Activated naive CD8-positive, alpha-beta T cell treated with anti-CD3 and anti-CD28 coated beads, Interleukin-2, amount 10 ng/mL, durations not matched to agents 7 days and 5 days (primary cell): ENCODE measurements at places on chromosomes 2 and 18.

GRCh38 chr2:74052732-74053710 is 68.3 kb downstream of the TET3 start:
- no peak for DNase-seq

- DNase-seq, result no peak
Measured at GRCh38 chr18:39299152-39299551, 1733.6 kb upstream of the CELF4 start.

DNA sequence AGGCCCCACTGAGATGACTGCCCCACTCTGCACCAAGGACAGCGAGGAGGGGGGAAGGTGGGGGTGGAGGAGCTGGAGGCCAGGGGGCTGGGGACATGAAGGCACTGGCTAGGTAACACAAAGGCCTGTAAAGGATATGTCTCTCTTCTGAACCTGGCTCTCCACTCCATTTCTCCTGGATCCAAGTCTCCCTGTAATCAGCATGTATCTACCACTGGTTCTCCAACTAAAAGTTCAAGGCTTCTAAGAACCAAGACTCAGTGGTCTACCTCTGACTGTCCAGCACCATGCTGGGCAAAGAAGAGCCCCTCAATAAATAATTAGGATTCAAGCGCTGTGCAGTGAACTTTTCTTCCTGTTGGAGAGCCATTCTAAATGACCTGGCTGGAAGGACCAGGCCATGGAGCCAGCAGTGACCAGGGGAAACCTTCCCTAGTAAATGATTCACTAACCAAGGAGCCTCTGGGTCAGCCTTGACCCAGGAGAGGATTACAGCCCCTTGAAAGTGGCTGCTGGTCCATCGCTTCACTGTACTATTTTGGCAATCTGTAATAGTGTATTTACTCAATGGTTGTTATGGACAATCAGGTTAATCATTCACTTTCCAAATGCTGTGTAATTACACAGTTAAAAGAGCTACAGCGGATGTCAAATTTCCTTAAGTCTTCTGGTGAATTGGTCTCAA is 73.2 kb downstream of the BCL11A start:
- no peak for DNase-seq

- no peak for DNase-seq
Measured at GRCh38 chr2:69271831-69272257, 115.2 kb downstream of the GFPT1 start.

- no peak for DNase-seq
Measured at GRCh38 chr2:110813896-110814295, 81.5 kb downstream of the ACOXL start.

DNA sequence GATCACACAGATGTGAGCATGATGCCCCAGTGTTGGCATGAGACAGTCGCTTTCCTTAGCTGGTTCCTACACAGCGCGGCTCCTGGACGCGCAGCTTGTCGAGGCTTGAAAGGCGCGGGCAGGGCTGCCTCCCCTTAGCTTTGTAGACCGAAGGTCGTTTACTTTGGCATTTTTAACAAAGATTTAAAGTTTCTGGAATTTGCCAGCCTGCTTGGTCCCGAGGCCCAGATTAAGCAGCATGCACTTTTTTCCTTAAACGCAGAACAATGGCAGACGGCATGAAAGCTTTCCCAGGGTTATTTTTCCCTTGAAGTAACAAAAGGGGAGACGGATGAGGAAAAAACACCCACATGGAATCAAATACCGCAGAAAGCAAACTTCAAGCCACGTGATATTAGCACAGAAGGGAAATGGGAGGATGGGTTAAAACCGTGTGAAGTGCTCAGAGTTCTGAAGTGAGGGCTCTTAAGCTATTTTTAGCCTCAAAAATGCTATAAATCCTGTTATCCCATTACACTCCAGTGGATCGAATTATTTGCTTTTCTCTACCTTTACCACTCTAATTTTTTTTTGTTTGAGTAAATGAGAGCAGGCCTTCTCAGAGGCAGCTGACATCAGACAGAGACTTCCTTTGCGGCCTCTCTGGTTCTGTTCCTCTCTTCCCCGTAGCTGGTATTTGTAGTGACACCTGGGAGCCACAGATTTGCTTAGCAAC is 55.7 kb downstream of the NPAS2 start:
- DNase-seq, result no peak

GRCh38 chr2:73939419-73939818 is 12.7 kb downstream of the DGUOK start:
- DNase-seq, result no peak

- no peak for DNase-seq
Measured at GRCh38 chr2:185372188-185372587, 366.4 kb upstream of the FSIP2 start.

GRCh38 chr2:228507870-228508269 is 326.4 kb upstream of the SPHKAP start:
- DNase-seq, result no peak

- no peak for DNase-seq
Measured at GRCh38 chr18:37452015-37452414, 113.6 kb downstream of the CELF4 start.

DNA sequence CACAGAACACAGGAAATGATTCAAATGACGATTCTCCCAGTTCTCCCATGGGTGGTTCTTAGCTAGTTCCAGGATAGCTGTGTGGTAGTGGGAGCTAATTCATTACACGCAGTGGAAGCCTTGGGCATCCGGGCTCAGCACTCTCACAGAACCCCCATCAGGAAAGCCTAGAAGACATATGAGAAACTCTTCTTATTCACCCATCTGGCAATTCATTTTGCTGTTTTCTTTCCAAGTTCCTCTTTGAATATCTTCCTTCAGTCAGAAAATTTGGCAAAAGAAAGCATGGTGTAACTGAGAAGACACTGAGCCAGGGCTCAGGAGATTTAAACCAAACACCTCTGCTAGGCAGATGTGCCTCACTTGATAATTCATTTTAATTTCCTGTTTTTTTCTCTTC is 85.2 kb upstream of the FN1 start:
- no peak for DNase-seq

DNA sequence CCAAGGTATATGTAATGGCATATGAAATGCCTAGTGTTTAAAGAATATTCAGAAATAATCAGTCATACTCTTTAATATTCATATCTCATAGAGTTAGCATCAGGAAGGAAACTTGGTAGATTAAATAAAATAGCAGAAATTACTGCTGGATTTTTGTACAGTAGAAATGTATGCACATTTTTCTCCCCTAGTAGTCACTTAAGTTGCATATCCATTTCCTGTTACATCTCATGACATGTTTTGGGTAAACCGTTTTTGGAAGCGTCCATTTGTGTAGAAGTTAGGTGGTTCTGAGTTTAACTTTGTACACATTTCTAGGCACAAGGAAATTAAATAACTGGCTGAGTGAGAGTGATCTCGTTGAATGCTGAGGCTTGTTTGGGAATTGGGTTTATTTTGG is 21.9 kb downstream of the NEDD4L start:
- no peak for DNase-seq

DNA sequence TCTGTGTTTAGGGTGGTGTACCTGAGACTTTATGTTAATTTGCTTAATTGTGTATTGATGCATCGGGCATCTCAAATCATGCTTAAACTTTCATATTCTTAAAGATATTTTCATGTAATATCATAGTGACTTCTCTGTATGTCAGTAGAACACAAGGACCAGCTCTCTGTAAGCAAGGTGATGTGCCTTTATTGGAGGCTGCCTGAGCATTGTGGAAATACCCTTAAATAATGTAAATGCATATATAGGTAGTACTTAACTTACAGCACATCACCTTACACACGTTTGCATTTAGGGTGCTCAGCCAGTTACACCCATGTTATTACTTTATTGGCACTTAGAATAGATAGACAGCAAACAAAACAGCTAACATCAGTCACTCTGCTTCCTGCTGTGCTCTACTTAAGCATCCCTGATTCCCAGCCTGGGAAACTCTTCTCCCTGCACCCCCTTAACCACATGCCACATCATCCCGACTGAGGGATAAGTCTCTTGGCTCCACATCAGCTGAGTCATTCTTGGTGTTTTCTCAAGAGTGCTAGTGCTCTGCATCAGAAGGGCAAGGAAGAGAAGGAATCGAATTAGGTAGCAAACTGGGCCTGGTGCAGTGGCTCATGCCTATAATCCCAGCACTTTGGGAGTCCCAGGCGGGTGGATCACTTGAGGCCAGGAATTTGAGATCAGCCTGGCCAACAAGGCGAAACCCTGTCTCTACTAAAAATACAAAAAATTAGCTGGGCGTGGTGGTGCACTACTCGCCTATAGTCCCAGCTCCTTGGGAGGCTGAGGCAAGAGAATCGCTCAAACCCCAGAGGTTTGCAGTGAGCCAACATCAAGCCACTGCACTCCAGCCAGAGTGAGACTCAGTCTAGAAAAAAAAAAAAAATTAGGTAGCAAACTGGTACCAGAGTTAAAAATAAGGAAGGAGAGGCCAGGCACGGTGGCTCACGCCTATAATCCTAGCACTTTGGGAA is 108.7 kb downstream of the MAP3K20 start:
- DNase-seq, result no peak

GRCh38 chr18:36733150-36733549 is 95.7 kb downstream of the TPGS2 start:
- no peak for DNase-seq
